ENCODE measurements at places on chromosomes 3 and 15.

GRCh38 chr15:92653836-92654539, 1.6 kb downstream of the FAM174B start:
- peak; percentile 93 for DNase-seq

DNA sequence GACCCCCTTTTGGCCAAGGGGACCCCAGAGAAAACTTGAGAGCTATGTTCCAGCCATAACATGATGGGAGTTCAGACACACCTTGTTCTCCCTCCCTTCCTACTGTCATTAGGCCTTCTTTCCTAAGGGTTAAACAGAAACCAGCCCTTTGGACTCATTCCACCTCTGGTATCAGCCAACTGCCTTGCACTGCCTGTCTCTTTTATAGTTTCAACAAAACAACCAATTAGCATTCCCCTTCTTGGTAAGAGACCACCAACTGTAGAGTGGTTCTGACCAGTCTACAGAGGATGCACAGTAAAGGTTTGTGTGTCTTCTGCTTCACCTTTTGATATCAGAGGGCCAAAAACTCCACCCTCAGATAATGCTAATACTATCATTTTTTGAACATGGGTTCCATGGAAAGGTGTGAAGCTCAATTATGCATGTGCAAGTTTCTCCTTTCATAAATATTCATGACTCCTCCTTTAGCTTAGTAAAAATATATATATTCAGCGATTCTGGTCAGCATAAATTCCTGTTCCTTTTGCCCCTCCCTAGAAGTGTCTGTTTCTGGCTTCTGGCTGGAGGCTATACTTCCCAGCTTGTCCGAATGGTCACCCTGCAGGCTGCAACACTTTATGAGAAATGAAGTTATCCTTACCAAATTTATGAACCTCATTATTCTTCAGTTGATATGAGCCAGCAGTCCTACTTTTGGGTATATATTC, 55.9 kb downstream of the SERP1 start:
- DNase-seq = no peak

DNA sequence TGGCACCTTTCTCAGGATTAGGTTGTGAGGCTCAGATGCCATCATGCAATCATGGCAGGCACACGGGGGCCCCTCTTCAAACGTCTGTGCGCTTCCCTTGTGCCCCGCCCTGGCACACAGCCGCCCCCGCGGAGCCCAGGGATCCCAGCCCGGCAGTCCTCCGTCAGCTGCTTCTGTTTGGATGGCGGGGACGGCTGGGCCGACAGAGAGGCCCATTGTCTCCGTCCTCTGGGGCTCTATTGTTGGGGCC, 849 bp upstream of the HDAC11 start:
- peak; percentile 46 for DNase-seq

DNA sequence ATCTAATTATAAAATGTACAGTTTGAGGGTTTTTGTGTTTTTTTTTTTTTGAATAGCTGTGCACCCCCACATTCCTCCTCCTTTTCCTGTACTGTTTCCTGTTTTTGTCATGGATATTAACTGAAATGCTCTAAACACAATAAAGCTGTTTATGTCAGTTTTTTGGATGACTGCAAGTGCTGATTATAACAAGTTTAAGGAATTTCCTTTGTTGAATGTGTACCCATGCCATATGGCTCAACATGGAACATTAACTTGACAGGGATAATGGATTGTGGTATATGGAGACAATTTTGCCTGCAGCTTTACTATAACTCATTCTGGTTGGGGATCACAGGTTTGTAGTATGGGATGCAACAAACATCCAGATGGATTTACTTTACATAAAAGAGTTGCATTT, 216.4 kb downstream of the TCF12 start:
- DNase-seq = no peak

DNA sequence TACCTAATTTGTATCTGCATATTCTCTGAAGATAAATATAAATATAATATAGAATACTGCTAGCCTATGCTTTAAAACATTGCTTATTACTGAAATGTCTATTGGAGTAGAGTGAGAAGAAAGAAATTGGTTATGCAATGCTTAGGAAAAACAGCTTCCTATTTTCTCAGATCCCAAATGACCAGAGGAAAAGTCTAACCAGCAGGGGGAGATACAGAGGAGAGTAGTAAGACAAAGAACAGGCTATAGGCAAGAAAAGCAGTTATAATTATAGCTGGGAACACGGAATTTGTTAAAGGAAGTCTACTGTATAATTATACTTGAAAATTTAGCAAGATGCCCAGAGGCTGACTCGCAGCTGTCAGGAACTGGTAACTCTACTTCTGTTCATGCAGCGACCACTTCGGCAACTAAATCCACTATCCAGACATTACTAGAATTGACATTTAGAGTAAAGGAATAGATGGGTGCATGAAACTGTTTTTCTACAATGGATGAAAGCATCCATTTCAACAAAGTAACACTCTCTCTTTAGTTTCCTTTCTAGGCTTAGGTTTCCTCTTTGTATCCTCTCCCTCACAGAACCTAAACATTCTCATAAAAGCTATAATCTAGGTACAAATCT, 97.2 kb downstream of the TBC1D5 start:
- DNase-seq = peak; percentile 49

- no peak for DNase-seq
Observed at GRCh38 chr3:46375218-46375617, 4.5 kb downstream of the CCR5 start.

DNA sequence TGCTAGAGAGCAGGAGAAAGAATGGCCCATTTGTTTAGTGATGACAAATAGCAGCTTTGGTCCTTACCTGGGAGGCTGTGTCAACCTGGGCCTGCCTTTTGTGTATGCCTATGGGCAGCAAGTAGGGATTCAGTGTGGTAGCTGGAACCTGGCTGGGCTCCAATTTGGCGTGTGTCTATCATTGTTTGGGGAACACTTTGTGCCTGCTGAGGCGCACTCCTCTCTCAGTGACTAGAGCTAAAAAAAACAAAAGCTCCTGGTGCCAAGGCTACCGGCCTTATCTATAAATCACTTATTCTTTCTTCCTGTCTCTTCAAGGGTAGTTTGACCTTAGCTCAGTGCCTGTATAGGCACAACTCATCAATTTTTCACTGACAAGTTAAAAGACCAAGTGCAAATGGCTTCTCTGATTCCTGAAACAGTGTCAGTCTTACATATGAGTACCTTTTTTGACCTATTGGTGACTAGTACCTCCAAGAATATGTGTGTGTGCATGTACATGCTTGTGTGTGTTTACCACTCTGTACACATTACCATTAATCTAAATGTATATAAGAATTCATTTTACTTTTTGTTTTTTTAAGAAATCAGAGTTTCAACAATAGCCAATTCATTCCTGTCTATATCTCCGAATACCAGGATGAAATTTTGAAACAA, 54.6 kb downstream of the GMNC start:
- peak; percentile 19 for DNase-seq

DNA sequence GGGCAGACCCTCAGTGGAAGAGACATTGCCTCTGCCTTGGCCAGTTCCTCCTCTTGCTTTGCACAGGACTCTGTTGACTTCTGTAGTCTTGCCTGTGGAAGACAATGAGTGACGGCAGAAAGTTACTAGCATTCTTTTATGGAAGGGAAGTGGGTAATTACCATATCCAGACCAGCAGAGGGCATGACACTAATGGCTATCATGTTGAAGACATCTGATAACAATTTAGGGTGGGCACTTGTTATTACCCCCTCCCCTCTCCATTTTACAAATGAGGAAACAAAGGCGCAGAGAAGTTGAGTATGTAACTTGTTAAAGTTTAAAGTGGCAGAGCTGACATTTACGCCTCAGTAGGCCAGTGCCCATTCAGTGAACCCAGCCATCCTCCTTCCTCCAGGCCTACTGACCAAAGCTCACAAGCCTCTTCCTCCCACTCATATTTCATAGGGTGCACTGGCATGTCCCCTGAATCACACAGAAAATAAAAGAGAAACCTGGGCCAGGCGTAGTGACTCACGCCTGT, 48.2 kb upstream of the FMN1 start:
- DNase-seq = peak; percentile 5

GRCh38 chr15:91357011-91357410, 257.0 kb downstream of the SV2B start:
- DNase-seq = no peak

DNA sequence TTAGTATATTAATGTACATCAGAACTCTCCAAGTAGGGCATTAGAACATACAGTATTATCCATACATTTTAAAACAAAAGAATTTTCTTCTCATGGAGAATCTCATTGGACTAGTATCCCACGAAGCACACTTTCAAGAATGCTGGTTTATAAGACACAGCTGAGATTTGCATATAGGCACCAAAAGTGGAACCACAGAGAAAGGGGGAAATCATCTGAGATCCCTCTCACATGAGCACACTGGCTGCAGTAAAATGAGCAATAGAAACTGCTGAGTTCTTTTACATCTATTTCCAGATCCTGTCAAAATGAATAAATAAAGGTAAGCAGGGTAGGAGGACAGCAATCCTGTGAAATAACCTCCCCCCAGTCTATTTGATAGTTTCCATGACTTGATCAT, 665.3 kb downstream of the FHIT start:
- no peak for DNase-seq

- DNase-seq = no peak
Observed at GRCh38 chr3:141143517-141143916, 88.1 kb upstream of the PXYLP1 start.

DNA sequence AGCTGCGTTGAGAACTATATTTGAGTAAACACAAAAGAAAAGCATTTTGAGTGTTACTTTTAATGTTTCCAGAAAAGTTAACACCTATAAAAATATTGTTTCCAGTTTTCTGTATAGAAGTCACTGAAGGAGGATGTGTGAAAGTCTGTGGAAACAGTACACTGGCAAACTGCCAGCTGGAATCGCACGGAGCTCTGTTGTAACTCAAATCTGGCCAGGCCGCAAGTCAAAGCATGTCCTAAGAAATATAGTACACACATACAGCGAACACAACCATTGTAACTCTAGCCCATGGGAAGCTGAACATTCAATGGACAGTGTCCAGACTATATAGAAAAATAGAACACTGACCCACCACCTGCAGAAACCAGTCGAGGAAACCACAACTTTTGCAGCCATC, 657.2 kb downstream of the FHIT start:
- DNase-seq = no peak

DNA sequence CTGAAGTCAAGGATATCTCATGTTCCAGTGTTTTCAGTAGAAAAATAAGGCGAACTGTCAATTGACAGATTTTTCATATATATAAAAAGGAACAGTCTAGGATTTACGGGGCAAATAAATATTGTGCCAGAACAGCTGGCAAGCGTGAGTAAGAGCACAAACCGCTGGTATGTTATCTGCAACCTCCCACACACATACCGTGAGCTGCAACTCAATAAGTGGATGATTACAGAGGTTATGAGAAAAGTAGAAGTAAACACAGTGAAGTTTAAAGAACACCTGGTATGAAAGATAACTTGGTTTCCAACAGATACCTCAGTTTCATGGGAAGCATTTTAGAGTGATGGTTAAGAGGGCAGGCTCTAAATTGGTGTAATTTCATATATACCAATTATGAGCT, 733.4 kb downstream of the TUSC7 start:
- DNase-seq = no peak

- DNase-seq = no peak
Observed at GRCh38 chr3:27699067-27699466, 23.1 kb downstream of the EOMES start.

GRCh38 chr15:68354923-68355322, 77.0 kb downstream of the ITGA11 start:
- DNase-seq = no peak

GRCh38 chr3:13145131-13145825, 72.0 kb upstream of the IQSEC1 start:
- no peak for DNase-seq

DNA sequence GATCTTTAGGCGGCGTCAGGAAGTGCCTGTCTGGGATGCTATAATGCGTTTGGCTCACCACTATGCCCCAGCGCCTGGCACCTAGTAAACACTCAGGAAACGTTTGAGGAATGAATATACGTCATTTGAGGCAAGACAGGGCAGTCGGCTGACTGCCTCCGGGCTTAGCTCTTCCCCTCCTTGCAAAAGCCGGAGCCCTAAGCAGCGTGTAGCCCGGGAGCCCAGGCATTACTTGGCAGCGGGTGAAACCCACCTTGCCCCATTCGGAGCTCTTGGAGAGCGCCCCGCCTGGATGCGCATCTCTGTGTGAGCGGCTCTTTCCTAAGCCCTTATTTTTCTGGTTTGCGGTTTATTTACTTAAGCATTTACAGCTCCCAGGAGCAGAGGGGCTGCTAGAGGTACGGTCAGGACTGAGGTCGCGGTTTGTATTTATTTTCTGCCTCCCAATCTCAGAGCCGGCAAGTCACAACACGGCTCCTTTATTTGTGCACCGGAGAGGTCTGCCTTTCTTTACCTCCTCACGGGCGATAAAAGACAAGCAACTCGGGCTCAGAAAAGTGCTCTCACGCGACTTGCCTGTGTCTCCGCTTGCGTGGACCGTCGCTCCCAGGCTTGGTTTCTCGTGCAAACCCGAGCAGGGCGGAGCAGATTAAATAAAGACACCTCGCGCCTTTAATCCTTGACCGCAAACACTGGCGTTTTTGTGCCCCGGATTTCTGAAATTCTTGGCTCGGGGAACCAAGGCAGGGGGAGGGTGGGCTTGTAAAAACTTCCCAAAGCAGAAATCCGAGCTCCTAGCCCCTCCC, 737 bp upstream of the ITPR1 start:
- DNase-seq = peak; percentile 51

DNA sequence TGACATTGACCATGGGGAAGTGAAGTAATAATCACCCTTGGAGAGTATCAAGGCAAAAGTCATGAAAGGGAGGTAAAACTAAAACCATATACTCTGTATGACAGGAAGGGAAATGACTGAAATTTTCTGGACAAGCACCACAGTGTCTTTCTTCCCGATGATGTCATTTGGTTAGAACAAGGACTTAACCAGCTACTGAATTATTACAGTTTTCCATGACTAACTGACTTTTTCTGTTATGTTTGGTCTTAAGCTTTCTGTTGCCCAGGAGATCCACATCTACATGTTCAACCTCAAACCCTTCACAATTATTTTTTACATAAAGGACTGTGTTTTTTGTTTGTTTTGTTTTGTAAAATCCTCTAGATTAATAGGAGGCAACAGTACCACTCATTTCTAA, 191.9 kb upstream of the IL12A start:
- no peak for DNase-seq

DNA sequence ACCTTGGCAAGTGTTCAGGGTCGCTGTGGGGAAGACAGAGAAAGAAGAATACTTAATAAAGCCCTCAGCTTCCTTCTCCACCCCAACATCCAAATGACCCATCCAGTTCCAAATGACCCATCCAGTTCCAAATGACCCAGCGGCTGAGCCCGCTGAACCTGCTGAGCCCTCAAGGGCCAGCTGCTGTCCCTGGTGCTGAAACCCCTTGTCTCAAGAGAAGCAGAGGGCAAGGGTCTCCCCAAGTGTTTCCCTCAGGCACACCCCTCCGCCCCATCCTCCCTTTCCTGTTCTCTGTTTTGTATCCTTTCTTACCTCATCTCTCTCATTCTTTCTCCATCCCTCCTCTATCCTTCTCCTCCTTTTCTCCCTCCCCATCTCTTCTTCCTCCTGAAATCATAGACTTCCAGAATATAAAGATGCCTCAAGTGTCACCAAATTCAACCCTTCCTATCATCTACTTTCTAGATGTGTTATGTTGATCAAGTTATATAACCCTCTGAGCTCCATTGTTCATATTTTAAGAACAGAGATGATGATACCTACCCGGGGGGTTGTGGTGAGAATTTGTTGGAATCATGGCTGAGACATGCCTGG, 29.0 kb downstream of the CCDC33 start:
- DNase-seq = no peak
